ENCODE measurements at places on chromosomes 1 and 21.
A peak's percentile ranks its signal among the peaks of the same experiment; 100 is the strongest.

- DNase-seq = no peak
These were observed 115.7 kb downstream of the RGL1 start for GRCh38 chr1:183920651-183921050.

- no peak for DNase-seq
These were observed 2.0 kb downstream of the CR1 start for GRCh38 chr1:207497941-207498340.

DNA sequence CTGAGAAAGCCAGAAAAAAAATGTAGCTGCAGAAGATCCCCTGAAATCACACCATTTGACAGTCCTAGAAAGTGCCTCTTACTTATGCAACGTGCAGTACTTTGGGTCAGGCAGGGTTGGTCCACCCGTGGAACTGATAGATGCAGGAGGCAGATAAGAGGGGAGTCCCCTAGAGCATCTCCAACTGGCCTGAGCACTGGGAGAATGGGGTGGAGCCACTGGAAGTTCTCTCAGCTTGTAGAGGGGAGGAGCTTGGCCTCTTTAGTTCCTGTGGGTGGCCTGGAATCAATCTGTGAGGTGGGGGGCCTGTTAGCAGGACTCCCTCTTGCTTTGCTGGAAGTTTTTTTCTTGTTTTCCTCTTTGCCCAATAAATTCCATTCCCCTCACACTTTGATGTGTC is 335.7 kb upstream of the NCAM2 start:
- DNase-seq = no peak

DNA sequence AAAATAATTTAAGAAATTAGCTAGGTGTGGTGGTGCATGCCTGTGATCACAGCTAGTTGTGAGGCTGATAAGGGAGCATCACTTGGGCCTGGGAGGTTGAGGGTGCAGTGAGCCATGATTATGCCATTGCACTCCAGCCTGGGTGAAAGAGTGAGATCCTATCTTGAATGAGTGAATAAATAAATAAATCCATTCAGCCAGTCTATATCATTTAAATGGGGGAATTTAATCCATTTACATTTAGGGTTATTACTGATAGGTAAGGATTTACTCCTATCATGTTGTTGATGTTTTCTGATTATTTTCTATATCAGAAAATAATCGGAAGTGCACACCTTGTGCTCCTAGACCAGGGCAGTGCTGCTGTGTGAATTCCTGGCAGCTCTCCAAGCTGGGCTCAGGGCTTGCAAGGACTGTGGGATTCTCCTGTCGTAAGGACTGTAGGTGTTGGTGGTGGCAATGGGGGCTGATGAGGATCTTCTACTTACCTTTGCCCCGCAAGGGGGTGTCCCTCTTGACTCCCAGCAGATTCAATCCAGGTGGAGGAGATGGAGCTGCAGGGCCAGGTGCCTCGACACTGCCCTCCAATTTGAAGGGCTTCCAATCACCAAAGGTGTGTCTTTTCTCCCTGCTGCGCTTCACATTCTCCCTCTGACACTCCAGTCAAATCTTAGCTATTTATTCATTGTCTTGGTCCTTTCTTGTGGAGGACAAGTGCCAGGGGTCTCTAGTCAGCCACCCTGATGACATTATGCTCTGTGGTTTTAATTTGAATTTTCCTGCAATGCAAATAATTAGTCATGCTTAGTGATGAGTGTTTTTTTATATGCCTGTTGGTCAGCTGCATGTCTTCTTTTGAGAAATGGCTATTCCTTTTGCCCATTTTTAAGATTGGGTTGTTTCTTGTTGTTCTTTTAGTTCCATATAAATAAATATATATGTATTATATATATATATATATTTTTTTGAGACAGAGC is 14.1 kb upstream of the TRAPPC10 start:
- no peak for DNase-seq

- DNase-seq = no peak
These were observed 129.1 kb upstream of the HOOK1 start for GRCh38 chr1:59685666-59686065.

DNA sequence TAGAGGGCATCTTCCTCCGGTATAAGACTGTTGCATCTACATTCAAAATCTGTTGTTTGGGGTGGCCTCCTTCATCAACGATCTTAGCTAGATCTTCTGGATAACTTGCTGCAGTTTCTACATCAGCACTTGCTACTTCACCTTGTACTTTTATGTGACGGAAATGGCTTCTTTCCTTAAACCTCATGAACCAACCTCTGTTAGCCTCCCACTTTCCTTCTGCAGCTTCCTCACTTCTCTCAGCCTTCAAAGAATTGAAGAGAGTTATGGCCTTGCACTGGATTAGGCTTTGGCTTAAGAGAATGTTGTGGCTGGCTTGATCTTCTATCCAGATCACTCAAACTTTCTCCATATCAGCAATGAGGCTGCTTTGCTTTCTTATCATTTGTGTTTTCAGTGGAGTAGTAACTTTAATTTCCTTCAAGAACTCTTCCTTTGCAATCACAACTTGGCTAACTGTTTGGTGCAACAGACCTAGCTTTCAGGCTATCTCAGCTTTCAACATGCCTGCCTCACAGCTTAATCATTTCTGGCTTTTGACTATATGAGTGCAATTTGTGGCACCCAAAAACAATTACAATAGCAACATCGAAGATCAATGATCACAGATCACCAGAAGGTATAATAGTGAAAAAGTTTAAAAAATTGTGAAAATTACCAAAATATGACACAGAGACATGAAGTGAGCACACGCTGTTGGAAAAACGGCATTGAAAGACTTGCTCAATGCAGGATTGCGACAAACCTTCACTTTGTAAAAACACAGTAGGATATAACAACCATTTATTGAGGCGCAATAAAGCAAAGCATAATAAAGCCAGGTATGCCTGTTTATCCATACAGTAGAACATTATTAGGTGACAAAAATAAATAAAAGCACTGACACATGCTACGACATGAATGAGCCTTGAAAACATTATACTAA is 56.7 kb upstream of the GFI1 start:
- DNase-seq = no peak

- DNase-seq = no peak
These were observed 26.4 kb upstream of the RGS16 start for GRCh38 chr1:182630586-182630985.

- no peak for DNase-seq
These were observed 4.5 kb downstream of the CYP4A11 start for GRCh38 chr1:46936788-46937187.

GRCh38 chr21:41581592-41582228 is 73.8 kb upstream of the TMPRSS2 start:
- DNase-seq = no peak

- DNase-seq = no peak
These were observed 4.4 kb downstream of the SSBP3 start for GRCh38 chr1:54401799-54402198.

DNA sequence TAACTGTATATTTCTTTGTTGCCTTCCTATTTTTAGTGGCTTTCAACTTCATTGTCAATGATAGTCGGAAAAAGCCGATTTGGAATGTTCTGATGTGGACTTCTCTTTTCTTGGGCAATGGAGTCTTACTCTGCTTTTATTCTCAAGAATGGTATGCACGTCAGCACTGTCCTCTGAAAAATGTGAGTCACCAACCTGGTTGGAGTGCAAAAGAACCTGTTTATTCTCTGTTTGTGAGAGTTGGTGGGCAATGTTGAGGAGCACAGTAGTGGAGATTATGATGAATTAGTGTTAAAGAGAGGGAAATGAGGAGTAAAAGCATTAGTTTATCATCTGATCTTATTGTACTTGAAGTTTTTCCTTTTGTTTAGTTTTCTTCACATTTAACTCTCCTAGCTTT is 14.5 kb upstream of the AXDND1 start:
- no peak for DNase-seq

GRCh38 chr21:15252431-15252830 is 187.6 kb upstream of the NRIP1 start:
- no peak for DNase-seq

DNA sequence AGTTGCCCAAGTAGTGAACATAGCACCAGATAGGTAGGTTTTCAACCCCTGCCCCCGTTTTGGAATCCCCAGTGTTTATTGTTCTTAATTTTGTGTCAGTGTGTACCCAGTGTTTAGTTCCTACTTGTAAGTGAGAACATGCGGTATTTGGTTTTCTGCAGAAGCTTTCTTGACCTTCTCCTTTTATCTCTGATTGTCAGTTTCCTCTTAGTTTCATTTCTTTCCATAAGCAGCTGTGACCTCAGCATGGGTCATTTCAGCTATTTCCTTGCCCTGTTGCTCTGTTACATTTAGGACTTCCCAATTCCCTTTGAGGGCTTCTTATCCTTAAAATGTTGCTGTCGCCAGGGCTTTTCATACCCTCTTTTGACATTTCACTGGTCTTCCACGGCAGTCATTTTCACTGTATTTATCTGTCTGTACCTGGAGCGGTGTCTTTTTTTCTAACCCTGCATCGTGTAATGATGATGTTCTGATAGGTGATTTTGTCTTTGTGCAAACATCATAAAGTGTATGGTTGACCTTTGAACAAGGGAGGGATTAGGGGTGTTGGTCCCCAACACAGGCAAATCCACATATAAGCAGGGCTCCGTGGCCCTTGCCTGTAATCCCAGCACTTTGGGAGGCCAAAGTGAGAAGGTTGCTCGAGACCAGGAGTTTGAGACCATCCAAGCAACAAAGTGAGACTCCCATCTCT is 15.0 kb downstream of the ITSN1 start:
- DNase-seq = no peak

- peak; percentile 11 for DNase-seq
These were observed 475.6 kb downstream of the LTN1 start for GRCh38 chr21:28516991-28517592.

DNA sequence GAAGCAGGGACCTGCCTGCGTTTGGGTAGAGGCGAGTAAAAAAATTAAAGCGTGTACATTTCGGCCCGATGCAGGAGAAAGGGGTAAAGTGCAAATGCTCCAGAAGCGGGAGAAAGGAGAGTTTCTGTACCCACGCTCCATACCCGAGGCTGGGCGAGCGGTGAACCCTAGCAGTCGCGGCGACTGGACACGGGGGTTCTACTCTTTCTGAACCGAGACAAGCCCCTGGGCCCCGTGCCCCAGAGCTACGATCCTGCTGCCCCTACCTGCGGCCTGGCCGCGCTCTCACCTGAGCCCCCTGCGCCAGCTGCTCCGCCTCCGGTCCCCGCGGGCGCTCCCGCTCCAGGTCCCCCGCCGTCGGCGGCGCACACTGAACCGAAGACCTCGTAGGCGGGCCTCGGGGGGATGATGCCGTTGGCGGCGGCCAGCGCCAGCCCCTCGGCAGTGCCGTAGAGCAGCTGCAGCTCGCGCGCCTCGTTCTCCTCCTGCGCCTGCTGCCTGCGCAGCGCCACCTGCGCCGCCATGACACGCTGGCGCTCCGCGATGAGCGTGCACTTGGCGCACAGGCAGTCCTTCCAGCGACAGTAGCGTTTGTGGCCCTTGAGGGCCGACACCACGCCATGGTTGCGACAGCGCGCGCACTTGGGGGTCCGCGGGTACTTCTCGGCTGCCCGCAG is 2.4 kb downstream of the DMRTA2 start:
- DNase-seq = no peak
